ENCODE measurements at places on chromosomes 7 and 10. TPM values are rescaled to one million over a fixed set of nuclear protein-coding genes. Genes with fewer than 3 reads are reported as not detected.

Gene OR2A1
- 0.94 TPM for polyA plus RNA-seq

Gene GIMAP2
- 9.3 TPM for polyA plus RNA-seq

Gene HECTD2
- 14.5 TPM for polyA plus RNA-seq

Gene KLHL7
- polyA plus RNA-seq, result 28.6 TPM

Gene KNDC1
- 18.8 TPM for polyA plus RNA-seq

Gene PHKG1
- polyA plus RNA-seq, result 2.1 TPM

Gene HOXA9
- 0.33 TPM for polyA plus RNA-seq

Gene CHAT
- 0.96 TPM for polyA plus RNA-seq
